Stimulated activated CD4-positive, alpha-beta T cell treated with anti-CD3 and anti-CD28 coated beads, Interleukin-1b, Interleukin-23, amount 100 ng/mL, for 24 hours (primary cell): ENCODE measurements at places on chromosomes 16 and 17.

DNA sequence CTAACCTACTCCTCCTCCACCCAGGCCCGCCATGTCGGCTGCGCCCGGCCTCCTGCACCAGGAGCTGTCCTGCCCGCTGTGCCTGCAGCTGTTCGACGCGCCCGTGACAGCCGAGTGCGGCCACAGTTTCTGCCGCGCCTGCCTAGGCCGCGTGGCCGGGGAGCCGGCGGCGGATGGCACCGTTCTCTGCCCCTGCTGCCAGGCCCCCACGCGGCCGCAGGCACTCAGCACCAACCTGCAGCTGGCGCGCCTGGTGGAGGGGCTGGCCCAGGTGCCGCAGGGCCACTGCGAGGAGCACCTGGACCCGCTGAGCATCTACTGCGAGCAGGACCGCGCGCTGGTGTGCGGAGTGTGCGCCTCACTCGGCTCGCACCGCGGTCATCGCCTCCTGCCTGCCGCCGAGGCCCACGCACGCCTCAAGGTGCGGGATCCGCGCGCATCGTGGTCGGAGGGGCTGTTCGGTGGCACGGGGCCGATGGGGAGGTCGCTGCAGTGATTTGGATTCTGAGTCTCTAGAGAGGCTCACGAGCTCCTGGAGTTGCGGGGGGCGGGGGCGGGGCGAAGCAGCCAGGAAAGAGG is 878 bp downstream of the TRIM72 start:
- no peak for DNase-seq

GRCh38 chr16:87790292-87791100 is 24.7 kb upstream of the KLHDC4 start:
- no peak for DNase-seq

DNA sequence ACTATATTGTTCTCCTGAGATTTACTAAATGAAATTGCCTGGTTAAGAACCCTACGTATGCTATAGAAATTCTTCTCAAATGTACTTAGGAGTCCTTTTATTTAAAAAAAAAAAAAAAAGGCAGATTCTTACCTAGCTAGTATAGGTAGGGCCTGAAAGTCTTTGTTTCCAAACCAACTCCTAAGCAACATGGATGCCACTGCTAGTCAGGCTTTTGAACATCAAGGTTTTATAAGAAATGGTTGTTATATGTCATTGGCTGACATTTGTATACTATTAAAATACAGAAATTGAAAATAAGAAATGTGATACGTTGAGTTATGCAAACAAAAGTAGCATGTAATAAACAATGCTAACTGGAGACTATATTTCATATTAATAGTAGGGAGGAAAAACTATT is 1.2 kb downstream of the EVI2A start:
- DNase-seq = no peak

DNA sequence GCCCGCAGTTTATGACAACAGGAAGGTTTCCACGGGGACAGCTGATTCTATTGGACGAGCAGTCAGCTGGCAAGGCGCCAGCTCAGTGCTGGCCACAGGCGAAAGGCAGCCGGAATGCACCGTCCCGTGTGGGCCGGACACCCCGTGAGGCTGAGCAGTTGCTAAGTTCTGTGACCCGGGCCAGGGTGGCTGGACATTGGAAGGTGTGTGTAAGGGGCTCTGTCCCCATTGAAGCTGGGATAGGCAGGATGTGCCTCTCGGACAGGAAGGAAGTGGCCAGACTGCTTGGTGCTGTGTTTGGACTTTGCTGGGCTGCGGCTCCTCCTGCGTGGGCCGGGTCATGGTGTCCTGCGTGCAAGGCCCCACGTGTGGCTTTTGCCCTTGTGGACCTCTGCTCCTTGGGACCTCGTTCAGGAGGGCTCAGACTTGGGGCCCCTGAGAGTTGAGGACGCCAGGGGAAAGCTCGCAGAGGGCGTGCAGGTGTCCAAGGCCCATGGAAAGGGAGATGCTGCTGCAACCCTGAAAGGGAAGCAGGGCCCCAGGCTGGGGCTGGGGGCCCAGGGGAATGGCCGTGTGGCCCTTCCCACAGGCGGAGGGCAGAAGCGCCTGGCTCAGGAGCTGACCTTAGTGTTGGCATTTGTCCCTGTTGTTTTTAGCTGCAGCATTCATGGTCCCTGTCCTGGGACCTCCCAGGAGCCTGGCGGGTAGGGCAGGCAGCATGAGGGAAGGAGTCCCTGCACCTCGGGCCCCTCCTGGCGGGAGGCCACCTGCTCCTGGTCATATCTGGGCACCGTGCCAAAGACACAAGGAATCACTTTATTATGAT is 10.0 kb downstream of the BAIAP2 start:
- no peak for DNase-seq

- no peak for DNase-seq
Measured at GRCh38 chr17:48483471-48484131, 47.2 kb downstream of the HOXB1 start.

GRCh38 chr16:4679156-4679849 is 14.1 kb upstream of the NUDT16L1 start:
- no peak for DNase-seq

- DNase-seq = peak; percentile 64
Measured at GRCh38 chr16:30651124-30652004, 604 bp downstream of the PRR14 start.

DNA sequence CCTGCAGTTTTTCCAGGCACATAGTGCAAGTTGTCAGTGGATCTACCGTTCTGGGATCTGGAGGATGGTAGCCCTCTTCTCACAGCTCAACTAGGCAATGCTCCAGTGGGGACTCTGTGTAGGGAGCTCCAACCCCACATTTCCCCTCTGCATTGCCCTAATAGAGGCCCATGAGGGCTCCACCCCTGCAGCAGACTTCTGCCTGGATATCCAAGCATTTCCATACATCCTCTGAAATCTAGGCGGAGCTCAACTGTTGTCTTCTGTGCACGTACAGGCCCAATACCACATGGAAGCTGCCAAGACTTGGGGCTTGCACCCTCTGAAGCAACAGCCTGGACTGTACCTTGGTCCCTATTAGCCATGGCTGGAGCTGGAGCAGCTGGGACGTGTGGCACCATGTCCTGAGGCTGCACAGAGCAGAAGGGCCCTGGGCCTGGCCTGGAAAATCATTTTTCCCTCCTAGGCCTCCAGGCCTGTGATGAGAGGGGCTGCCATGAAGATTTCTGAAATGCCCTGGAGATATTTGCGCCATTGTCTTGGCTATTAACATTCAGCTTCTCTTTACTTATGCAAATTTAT is 10.9 kb upstream of the MILR1 start:
- no peak for DNase-seq

GRCh38 chr17:5381542-5381941 is 37.9 kb downstream of the NUP88 start:
- DNase-seq = no peak

DNA sequence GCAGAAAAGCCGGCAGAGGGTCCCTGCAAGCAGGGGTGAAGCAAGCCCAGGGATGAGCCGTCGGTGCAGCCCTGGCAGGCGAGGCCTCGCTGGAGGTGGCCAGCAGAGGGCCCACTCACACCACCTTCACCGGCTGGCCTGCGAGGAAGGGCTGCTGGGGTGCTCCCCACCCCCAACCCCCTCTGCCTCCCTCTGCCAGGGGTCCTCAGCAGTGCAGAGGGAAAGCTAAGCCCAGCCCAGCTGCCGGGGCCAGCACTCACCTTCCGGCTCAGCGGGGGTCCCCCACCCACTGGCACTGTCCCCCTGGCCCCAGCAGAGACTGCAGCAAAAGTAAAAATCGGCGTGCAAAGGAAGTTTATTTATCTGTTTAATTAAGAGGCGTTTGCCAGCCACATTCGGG is 113.4 kb downstream of the ENGASE start:
- DNase-seq = no peak

DNA sequence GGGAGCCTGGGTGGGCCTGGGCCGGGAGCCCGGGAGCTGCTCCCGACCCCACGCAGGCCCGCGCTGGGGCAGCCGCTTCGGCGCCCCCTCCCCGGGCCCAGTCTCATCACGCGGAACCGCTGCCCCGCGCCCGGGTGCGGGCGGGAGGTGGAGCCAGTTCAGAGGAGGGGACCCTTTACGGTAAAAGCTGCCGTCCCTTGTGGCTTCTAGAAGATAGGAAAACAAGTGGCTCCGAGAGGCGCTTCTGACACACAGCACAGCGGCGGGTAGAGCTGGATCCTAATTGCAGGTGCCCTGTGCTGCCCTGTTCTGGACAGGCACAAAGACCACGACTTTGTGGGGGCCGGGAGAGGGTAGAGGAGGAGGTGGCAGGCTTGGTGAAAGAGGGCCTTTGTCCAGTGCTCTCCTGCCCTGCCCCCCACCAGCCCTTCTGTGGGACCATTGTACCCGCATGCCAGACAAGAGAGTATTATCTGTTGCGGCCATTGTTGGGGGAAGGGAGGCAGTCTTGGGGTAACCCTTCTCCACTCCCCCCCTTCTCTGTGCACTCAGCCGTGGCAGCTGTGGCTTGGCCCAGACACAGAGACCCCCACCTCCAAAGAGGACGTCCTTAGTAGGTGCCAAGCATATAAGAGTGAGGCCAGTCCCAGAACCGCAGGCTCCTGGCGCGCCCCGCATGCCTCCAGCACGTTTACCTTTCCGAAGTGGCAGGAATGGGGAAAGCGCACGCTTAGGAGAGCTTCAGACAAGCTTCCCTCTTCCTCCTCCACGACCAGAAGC is 736 bp downstream of the CNP start:
- peak; percentile 8 for DNase-seq

GRCh38 chr17:9958586-9959281 is 53.7 kb upstream of the RCVRN start:
- DNase-seq = no peak

GRCh38 chr16:57147381-57148221 is 38.2 kb downstream of the PSME3IP1 start:
- no peak for DNase-seq
